LoVo (cell line): ENCODE measurements at places on chromosomes 11 and 22.
A peak's percentile ranks its signal among the peaks of the same experiment; 100 is the strongest.

DNA sequence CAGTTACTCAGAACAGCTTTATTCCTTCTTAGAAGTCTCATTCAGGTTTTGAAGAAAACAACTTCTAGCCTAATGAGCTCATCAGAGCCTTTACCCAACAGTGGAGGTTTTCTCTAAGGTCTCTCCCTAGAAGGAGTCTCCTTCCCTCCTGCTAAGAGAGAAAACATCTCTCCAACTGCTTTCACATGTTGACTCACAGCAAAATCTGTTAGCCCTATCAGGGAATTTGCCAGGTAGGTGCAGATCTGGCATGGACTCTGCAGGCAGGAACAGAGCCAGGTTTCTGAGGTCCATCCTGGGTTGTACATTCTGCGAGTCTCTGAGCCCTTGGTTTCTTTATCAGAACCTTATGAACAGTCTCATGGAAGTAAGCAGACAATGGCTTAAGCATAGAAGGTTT lies 214.4 kb downstream of the HIPK3 start:
- DNase-seq: no peak

DNA sequence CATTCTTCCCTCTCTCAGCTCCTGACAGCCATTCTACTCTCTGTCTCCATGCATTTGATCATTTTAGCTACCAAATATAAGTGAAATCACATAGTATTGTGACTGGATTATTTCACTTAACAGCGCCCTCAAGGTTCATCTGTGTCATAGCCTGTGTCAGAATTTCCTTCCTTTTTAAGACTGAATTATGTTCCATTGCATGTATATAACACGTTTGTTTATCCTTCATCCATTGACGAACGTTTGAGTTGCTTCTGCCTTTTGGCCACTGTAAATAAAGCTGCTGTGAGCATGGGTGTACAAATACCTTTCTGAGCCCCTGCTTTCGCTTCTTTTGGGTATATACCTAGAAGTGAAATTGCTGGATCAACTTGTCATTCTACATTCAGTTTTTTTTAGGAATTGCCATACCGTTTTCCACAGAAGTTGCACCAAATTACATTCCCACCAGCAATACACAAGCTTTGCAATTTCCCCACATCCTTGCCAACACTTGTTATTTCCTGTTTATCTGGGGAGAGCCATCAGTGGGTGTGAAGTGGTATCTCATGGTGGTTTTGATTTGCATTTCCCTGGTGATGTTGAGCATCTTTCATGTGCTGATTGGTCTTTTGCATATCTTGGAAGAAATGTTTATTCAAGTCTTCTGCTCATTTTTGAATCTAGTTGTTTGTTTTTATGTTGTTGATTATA lies 17.5 kb downstream of the GLB1L2 start:
- DNase-seq: no peak

- DNase-seq: peak; percentile 47
These were observed 437.8 kb upstream of the CCDC90B start for GRCh38 chr11:83723999-83724398.

DNA sequence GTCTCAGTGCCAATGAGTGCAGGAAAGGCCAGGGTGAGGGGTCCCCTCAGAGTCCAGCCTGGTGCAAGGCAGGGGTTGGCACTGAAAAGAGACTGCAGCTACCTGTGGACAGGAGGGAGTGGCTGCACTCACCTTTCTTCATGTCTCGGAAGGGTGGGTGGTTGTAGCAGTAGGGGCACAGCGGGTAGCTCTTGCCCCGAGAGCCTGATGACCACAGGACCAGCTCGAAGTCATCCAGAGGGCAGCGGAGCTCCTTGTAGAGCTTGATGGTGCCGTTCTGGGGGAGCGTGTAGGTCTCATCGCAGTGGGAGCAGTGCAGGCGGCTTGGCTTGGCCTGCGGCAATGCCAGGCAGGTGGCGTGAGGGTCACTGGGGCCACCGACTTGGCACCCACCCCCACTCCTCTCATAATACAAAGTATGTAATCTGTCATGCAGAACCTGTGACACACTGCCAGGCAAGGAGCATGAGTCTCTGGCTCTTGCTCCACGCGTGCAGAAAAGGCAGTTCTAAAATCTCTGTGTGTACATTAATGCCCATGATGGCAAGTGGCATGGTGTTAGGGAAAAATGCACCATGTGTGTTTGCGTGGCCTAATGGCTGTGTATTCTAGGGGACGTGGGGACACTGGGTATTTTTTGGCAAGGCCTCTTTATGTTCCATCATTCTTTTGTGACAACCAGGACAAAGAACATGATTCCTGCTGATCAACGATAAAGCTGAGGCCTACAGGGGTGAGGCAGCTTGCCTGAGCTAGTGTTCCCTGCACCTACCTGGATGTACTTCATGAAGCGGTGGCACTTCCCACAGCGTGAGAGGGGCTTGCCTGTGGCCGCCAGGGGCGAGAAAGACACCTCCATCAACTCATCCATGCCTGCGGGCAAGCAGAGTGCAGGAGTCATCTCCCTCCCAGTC lies 6.0 kb upstream of the PPM1F start:
- no peak for DNase-seq

DNA sequence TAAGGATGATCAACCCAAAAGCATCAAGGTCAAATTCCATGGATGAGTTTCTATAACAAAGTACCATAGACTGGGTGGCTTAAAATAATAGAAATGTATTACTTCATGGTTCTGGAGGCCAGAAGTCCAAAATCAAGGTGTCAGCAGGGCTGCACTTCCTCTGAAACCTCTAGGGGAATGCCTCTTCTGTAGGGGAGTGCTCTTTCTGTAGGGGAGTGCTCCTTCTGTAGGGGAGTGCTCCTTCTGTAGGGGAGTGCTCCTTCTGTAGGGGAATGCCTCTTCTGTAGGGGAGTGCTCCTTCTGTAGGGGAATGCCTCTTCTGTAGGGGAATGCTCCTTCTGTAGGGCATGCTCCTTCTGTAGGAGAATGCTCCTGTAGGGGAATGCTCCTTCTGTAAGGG lies 65.5 kb downstream of the FBLN1 start:
- no peak for DNase-seq

DNA sequence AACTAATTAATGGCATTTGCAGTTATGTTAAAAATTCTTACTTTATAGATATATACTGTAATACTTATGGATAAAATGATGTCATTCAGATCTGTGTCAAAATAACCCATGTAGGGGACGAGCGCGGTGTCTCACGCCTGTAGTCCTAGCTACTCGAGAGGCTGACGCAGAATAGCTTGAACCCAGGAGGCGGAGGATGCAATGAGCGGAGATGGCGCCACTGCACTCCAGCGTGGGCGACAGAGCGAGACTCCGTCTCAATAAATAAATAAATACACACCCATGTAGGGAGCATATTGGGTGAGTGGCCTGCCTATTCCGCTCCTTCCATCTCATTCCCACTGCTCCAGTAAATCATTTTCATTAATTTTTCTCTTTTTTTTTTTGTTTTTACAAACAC lies 7.1 kb downstream of the SNU13 start:
- DNase-seq: no peak

DNA sequence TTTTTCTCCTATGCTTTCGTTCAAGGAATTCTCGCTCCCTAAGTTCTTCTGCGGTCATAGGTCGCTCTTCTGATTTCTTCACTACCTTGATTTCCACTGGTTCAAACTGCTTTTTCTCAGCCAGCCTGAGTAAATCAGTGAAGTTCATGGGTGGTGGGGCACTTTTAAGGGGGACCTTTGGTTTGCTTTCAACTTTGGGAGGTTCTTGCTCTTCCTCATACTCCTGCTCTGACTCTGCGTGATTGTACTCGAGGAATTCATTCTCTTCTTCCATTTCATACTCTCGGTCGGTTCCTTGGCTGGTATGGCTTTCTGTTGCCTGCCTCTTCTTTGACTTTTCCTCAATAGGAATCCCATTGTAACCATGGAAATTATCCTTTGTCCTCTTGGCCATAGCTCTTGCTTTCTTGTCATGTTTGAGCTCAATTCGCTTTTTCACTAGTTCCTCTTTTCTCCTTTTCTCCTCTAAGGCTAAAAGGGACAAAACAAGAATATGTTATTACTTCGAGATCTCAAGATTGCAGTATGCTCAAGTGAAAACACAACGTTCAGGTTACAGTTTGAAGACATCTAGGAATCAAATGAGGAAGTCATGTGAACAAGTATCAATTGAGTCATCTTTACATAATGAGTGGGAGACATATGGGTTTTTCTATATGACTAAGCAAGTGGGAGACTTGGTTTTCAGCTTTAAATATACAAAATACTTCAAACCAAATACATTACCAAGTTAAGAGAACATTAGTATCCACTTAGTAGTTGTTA lies 16.2 kb downstream of the MISFA start:
- no peak for DNase-seq

- DNase-seq: no peak
These were observed 3.2 kb downstream of the MPST start for GRCh38 chr22:37022483-37023337.

DNA sequence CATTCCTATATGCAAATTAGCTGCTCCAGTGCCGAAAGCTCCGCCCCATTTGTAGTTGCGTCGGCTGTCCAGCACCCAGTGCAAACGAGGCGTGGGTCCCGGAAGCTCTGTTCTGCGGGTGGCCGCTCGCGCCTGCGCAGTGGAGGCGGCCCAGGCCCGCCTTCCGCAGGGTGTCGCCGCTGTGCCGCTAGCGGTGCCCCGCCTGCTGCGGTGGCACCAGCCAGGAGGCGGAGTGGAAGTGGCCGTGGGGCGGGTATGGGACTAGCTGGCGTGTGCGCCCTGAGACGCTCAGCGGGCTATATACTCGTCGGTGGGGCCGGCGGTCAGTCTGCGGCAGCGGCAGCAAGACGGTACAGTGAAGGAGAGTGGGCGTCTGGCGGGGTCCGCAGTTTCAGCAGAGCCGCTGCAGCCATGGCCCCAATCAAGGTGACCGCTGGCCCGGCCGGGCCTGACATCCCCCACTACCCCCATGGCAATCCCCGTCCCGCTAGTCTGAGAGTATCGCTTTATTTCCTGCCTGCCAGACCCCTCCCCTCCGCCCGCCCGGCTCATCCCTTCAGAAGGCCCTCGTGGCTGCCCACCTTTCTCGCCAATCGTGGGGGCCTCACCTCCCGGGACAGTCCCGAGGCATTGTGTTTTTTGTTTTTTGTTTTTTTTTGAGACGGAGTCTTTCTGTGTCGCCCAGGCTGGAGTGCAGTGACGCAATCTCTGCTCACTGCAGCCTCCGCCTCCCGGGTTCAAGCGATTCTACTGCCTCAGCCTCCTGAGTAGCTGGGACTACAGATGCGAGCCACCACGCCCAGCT lies at the start of gene PRDX5:
PRDX5 (plus strand) TSS at position 161 of the 805 bp plus-strand sequence; CDS start at position 256, 95 bp downstream.
- DNase-seq: peak; percentile 98

DNA sequence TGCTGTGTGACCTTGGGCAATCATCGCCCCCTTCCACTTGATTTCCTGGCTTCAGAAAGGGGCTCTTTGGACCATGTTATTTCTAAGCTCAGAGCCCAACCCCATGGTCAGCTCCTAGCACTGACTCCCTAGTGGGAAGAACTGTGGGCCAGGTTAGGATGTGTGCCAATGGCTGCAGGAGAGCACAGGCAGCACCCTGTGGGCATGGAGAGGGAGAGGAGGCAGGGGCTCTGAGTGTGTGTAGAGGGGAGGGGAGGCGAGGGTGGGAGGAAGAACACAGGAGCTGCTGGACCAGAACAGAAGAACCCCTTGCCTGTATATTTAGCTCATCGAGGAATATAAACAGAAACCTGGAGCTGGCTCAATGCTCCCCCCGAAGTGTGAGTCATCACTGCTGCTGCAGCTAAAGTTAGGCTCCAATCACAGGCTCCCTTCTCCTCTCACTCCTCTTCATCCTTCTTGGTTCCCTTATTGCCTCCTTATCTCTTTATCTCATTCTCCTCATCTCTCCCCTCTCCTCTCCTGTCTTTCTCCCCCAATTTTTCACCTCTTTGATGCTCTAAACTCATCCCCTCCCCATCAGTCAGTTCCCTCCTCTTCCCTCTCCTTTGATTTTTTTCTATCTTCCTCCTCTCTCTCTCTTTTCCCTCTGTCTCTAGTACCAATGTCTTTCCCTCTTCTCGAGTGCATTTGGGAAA lies 14.5 kb upstream of the RPS19BP1 start:
- DNase-seq: no peak

DNA sequence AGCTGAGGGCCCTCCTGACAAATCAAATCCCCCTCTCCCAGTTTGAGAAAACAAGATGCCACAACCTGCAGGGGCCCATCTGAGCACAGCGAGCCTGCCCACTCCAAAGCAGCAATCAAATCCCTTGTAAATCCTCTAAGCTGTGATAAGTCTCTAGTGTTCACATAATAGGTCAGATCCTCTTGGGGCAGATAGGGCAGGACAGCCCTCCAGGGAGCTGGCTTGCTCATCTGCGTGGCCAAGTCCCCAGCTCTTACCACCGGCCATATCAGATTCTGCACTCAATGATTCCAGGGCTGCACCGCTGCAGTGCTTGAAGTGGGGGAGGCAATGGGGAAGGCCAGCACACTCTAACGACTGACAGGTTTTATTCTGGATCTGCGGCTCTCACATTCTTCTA lies 29.6 kb upstream of the FLI1 start:
- no peak for DNase-seq

DNA sequence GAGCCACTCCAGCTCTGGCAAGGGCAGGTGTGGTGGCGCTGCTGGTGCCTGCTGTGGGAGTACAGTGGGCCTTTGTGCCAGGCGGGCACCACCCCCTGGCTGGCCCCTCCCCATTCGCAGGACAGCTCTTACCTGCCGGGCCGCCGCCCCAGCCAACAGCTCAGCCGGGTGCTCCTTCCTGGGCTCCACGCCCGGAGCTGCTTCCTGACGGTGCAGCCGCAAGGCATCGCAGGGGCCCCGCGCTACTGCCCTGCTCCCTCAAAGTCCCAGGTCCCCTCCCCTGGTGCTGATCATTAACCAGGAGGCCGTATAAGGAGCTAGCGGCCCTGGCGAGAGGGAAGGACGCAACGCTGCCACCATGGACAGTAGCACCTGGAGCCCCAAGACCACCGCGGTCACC lies at the start of gene SLC5A1:
SLC5A1 (plus strand) TSS at position 338 of the 400 bp plus-strand sequence; CDS start at position 359, 21 bp downstream.
- DNase-seq: peak; percentile 62

- DNase-seq: no peak
These were observed 45.0 kb downstream of the SMCO4 start for GRCh38 chr11:93498161-93498560.

DNA sequence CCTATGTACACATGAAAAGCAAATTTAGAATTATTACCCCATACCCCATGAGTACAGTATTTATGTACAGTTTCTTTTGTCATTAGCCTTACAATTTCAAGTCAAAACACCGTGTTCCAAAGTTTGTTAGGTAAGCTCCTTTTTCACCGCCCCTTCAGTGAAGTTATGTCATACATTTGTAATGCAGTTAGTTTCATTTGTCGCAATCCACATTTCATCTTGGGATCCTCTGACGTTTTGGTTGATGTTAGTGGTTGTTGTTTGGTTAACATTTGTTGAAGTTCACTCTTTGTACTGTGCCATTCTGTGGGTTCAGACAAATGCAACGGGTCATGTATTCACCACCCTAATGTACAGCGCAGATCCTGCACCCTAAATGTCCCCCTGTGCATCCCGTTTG lies 45.2 kb downstream of the ARHGEF12 start:
- DNase-seq: no peak

DNA sequence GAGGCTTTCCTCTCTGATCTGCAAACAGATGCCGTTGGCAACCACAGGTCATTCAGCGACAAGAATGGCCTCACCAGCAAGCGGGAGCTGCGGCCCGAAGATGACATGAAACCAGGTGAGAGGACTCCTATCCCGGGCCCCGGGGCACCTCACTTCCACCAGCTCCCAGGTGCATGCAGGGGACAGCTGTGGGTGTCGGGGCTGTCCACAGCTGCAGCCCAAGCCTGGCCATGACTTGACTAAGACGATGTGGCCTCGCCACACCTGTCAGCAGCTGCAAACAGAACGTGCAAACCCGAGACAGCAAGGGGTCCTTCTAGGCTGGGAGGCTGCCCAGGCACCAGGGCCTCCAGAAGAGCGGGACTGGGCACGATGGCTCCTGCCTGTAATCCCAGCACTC lies 3.6 kb downstream of the GAL start:
- no peak for DNase-seq
